ENCODE measurements at places on chromosomes 11 and 22. TPM values are rescaled to one million over a fixed set of nuclear protein-coding genes. Genes with fewer than 3 reads are reported as not detected.

Gene IGLL1
- polyA plus RNA-seq = 0.60 TPM

- no peak overlapping the region for H3K4me3 ChIP-seq
- no peaks in the 10 kb centered on the region for H3K36me3 ChIP-seq
- DNase-seq = no peak
- H3K4me1 ChIP-seq = no peaks in the 10 kb centered on the region
- H3K27ac ChIP-seq = no peak overlapping the region
Measured at GRCh38 chr11:108606070-108606469, 12.5 kb upstream of the EXPH5 start.

Gene GLYAT
- polyA plus RNA-seq = 0.45 TPM

Gene KREMEN1
- polyA plus RNA-seq = 26.3 TPM

DNA sequence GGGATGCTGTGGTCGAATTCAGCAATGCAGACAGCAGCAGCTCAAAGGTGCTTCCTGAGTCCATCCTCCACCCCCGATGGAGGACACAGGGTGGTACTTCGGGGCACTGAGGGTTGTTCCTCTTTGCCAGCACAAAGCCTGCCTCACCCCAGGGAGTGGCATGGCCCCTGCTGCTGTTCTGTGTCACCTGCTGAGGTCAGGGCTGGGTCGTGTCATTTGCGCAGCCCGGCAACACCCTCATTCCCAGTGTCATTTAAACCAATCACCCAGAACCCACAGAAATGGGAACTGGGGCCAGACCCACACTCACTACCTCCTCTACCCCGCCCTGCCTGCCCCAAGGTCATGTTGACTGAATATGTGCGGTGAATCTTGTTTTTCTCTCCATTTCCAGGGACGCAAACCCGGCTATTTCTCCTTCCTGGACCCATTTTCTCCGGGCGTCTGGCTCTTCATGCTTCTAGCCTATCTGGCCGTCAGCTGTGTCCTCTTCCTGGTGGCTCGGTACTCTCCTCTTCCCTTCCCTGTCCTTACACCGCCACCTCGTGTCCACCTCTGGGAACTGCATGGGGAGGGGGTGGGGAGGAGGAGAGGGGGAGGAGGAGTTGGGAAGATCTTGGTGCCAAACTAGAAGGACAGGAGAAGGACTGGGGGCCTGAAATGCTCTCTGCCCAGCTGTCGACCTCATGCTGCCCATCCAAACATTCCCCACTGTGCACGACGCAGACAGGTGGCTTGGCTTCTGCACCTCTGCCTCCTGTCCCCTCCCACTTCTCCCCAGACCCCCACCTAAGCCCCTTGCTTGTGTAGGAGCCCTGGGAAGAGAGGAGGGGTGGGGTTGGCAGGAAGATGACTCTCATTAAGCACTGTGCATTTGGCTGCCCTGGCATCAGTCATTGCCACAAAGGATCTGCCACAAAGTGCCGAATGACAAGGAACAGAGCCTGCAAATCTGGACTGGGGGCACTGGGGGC is 71.2 kb upstream of the TBCEL start:
- no peaks in the 10 kb centered on the region for H3K4me1 ChIP-seq
- no peaks in the 10 kb centered on the region for H3K27me3 ChIP-seq
- no peak overlapping the region for H3K27ac ChIP-seq
- H3K36me3 ChIP-seq = no peaks in the 10 kb centered on the region
- H3K4me3 ChIP-seq = peak overlapping the region; percentile 3

DNA sequence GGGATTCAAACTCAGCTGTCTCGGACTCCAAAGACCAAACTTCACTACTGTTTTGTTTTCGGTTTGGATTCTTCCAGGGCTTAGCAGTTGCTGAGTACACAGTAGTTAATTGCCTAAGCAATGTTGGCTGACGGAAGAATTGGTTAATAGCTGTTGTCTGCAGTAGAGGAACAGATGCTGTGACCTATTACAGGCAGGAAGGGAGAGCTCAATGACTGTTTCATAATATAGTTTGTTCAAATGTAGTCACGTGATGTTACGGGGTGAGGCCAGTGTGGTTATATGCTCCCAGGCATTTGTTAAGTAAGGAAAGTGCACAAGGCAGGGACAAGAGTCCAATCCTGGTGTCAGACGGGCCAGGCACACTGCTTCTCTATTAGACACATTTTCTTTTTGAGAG is 222.6 kb upstream of the CCDC90B start:
- DNase-seq = peak; percentile 91
- no peak overlapping the region for H3K4me3 ChIP-seq
- no peaks in the 10 kb centered on the region for H3K36me3 ChIP-seq
- peaks cover 8% of the 10 kb centered on the region for H3K4me1 ChIP-seq

DNA sequence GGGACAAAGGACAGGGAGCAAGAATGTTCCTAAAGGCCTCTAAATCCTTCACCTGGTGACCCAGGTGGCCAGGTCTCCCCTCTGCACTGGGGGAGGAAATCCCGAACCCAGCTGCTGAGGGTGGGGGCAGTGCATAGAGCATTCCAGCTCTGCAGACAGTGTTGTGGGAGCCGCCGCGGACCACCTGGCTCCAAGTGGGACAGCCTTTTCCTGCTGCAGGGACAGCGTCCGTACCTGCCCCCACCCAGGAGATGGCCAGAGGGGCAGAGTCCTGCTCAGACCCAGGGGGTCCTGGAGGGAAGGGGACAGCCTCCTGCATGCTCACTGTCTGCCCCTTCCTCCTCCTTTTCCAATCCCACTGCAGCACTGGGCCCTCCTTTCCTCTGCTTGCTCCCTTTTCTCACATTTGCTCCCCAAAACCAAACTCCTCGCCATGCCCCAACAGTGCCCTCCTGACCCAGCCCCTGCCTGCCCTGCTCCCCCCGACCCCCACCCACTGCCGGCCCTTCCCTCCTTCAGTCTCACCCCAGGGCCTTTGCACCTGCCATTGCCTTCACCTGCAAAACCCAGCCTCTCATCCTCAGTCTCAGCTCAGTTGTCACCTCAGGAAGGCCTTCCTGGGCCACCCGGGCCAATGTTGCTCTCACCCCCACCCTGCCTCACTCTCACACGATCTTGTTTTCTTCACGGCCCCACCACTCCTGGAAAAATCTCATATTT is 12.8 kb downstream of the PNPLA5 start:
- DNase-seq = no peak
- no peaks in the 10 kb centered on the region for H3K36me3 ChIP-seq
- H3K4me1 ChIP-seq = no peaks in the 10 kb centered on the region

DNA sequence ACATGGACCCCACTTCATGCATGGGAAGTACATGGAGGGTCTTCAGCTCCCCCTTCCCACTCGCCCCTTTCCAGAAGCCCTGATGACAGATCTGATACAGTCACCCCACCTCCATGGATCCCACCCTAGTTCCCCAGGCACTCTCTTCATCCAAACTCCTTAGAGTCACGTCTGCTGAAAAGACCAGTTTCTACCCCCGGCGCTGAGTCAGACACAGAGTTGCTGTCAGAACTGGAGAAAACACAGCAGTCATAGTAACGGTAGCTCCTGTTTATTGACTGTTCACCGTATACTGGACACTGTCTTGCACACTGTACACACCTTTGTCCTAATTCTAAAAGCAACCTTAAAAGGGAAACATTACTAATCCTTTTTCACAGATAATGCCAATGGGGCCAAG is 29.1 kb downstream of the DRD2 start:
- no peak overlapping the region for H3K27ac ChIP-seq
- H3K4me1 ChIP-seq = no peaks in the 10 kb centered on the region
- no peaks in the 10 kb centered on the region for H3K36me3 ChIP-seq

GRCh38 chr22:49062802-49063544 is 764.7 kb downstream of the BRD1 start:
- H3K36me3 ChIP-seq = no peaks in the 10 kb centered on the region
- H3K27ac ChIP-seq = no peak overlapping the region
- H3K4me3 ChIP-seq = no peak overlapping the region
- DNase-seq = no peak
- H3K4me1 ChIP-seq = no peaks in the 10 kb centered on the region

Gene IL18
- polyA plus RNA-seq = 60.7 TPM

GRCh38 chr11:24386546-24387397 is 110.1 kb upstream of the LUZP2 start:
- no peak overlapping the region for H3K4me3 ChIP-seq
- no peaks in the 10 kb centered on the region for H3K27me3 ChIP-seq
- no peaks in the 10 kb centered on the region for H3K36me3 ChIP-seq
- H3K4me1 ChIP-seq = no peaks in the 10 kb centered on the region
- no peak for DNase-seq
